Activated naive CD8-positive, alpha-beta T cell treated with anti-CD3 and anti-CD28 coated beads for 36 hours (primary cell): ENCODE measurements at places on chromosomes 12 and 14. TPM values are rescaled to one million over a fixed set of nuclear protein-coding genes. Genes with fewer than 3 reads are reported as not detected.
A peak's percentile ranks its signal among the peaks of the same experiment; 100 is the strongest.

GRCh38 chr12:1929241-1929984, 11.0 kb upstream of the CACNA2D4 start:
- no peaks in the 10 kb centered on the region for H3K36me3 ChIP-seq
- no peak for DNase-seq
- no peaks in the 10 kb centered on the region for H3K27me3 ChIP-seq
- no peak overlapping the region for H3K27ac ChIP-seq
- H3K4me1 ChIP-seq: peaks cover 10% of the 10 kb centered on the region
- no peak overlapping the region for H3K4me3 ChIP-seq

GRCh38 chr12:42761086-42761485, 171.5 kb upstream of the PRICKLE1 start:
- no peaks in the 10 kb centered on the region for H3K4me1 ChIP-seq
- no peaks in the 10 kb centered on the region for H3K36me3 ChIP-seq
- DNase-seq: no peak
- no peak overlapping the region for H3K4me3 ChIP-seq

- no peaks in the 10 kb centered on the region for H3K4me1 ChIP-seq
- H3K4me3 ChIP-seq: no peak overlapping the region
- H3K27ac ChIP-seq: no peak overlapping the region
- no peaks in the 10 kb centered on the region for H3K27me3 ChIP-seq
- H3K36me3 ChIP-seq: no peaks in the 10 kb centered on the region
Measured at GRCh38 chr12:84270470-84271140, 642.0 kb downstream of the SLC6A15 start.

DNA sequence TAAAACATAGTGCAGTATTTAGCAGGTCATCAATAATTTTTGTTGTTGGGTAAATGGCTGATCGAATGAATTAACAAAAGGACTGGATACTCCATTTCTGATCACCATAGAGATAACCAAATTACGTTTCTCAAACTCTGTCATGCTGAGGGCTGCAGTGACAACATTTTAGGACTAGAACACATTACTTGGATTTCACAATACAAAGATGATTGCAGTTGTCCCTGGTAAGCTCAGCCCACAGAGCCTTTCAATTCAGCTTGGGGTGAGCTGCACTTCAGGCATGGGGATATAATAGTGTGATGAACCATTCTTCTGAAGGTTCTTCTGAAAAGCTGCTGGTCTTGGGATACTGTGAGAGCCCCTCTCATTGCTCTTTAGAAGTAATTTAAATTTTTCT, 74.3 kb downstream of the FAR2 start:
- H3K27me3 ChIP-seq: no peaks in the 10 kb centered on the region
- H3K4me1 ChIP-seq: peaks cover 1% of the 10 kb centered on the region
- H3K36me3 ChIP-seq: no peaks in the 10 kb centered on the region
- no peak overlapping the region for H3K4me3 ChIP-seq
- no peak for DNase-seq

GRCh38 chr14:65287264-65288131, 125.0 kb upstream of the FUT8 start:
- H3K36me3 ChIP-seq: peaks cover 31% of the 10 kb centered on the region
- peak; percentile 82 for DNase-seq
- no peaks in the 10 kb centered on the region for H3K27me3 ChIP-seq
- H3K4me3 ChIP-seq: peak overlapping the region; percentile 81
- H3K4me1 ChIP-seq: peaks cover 72% of the 10 kb centered on the region

Gene MMP17
- total RNA-seq: 0.32 TPM

Gene DHH
- not detected for total RNA-seq
